ENCODE measurements at places on chromosomes 11 and 22.

GRCh38 chr11:131423688-131424087, 53.3 kb downstream of the NTM start:
- DNase-seq, result no peak

GRCh38 chr11:21323617-21324016, 654.2 kb downstream of the NELL1 start:
- DNase-seq, result no peak

GRCh38 chr11:40435344-40435743, 1024.1 kb downstream of the LRRC4C start:
- no peak for DNase-seq

GRCh38 chr11:76910620-76911414, 50.1 kb downstream of the ACER3 start:
- no peak for DNase-seq

Data from coronary artery (tissue), 2 donors.